HFF-Myc (cell line): ENCODE measurements at places on chromosomes 5 and 9.

GRCh38 chr5:139897342-139897741 is 101.7 kb downstream of the PSD2 start:
- no peak for DNase-seq

GRCh38 chr9:130308081-130308571 is 42.6 kb downstream of the HMCN2 start:
- DNase-seq = no peak

DNA sequence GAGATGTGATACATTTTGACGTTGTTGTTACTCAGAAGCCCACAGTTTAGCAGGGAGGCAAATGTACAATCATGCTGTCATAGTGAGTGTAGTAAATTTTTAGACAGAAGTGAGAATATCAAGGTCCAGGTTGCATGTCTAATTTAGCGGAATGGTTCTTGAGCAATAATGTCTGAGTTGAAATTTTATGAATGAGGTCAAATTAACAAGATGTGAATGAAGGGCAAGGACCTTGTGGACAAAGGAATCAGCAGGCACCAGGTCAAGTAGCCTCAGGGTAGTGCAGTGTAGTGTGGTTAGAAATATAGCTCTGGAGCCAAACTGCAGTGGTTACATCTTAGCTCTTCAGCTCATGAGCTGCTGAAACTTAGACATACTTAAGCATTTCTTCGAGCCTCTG is 36.2 kb downstream of the TNFSF8 start:
- DNase-seq = no peak

DNA sequence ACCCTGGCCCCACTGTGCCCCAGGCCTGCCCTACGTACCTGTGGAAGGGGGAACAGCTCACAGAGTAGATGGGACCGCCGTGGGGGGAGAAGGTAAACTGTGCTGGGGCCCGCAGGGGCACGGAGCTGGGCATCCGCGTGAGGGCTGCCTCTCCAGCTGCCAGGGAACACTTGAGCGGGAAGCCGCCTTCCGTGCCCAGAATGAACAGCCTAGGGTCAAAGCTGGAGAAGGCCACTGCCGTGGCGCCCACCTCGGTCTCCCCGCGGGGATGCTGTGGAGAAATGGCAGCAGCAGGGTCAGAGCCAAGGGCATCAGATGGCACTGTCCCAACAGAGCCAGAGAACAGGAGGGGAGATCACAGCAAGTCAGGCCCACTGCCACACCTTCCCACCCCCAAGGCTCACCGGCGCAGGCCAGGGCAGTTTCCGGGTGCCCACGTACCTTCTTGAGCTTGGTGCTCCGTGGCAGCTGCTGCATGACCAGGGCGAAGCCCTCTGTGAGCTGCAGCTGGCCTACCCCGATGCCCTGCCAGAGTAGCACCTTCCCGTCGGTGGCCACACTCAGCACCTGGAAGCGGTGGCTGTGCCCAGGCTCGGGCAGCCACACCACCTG is 21.9 kb downstream of the DYNC2I2 start:
- DNase-seq = no peak

- no peak for DNase-seq
These were observed 20.7 kb downstream of the EHMT1 start for GRCh38 chr9:137639303-137640051.
